ENCODE measurements at places on chromosomes 13 and 19. TPM values are rescaled to one million over a fixed set of nuclear protein-coding genes. Genes with fewer than 3 reads are reported as not detected.

DNA sequence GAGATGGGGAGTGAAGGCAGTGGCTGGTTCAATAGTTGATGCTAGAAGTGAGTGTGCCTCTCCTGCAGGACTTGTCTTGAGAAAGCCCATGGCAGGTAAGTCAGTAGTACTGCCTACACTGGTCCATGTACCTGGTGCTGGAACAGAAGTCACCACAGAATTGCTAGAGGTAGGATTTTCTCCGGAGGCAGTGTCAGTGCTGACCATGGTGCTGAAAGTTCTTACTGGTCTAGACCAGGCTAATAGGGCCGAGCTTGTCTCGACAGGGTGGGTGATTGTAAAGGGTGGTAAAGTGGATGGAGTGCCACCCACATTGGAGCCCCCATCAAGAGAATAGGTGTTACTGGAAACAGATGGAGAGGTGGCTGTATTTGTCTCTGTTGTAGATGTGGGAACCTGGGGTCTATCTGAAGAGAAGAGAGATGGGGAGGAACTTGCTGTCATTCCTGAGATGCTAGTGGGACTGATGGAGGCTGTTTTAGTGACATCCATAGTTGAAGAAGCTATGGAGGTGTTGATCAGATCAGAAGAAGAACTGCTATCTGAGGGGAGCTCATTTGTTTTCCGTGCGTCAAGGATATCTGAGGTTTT lies 36.6 kb downstream of the MUC16 start:
- no peak overlapping the region for H3K27ac ChIP-seq
- H3K4me1 ChIP-seq: no peaks in the 10 kb centered on the region
- no peak overlapping the region for H3K4me3 ChIP-seq
- H3K27me3 ChIP-seq: no peaks in the 10 kb centered on the region

PRSS57 gene
- not detected for polyA plus RNA-seq

NLRP7 gene
- not detected for polyA plus RNA-seq

- DNase-seq: no peak
- H3K27me3 ChIP-seq: no peaks in the 10 kb centered on the region
- no peaks in the 10 kb centered on the region for H3K36me3 ChIP-seq
- no peaks in the 10 kb centered on the region for H3K4me1 ChIP-seq
- H3K27ac ChIP-seq: no peak overlapping the region
Observed at GRCh38 chr13:104967836-104968630, 1567.4 kb downstream of the EFNB2 start.

DNA sequence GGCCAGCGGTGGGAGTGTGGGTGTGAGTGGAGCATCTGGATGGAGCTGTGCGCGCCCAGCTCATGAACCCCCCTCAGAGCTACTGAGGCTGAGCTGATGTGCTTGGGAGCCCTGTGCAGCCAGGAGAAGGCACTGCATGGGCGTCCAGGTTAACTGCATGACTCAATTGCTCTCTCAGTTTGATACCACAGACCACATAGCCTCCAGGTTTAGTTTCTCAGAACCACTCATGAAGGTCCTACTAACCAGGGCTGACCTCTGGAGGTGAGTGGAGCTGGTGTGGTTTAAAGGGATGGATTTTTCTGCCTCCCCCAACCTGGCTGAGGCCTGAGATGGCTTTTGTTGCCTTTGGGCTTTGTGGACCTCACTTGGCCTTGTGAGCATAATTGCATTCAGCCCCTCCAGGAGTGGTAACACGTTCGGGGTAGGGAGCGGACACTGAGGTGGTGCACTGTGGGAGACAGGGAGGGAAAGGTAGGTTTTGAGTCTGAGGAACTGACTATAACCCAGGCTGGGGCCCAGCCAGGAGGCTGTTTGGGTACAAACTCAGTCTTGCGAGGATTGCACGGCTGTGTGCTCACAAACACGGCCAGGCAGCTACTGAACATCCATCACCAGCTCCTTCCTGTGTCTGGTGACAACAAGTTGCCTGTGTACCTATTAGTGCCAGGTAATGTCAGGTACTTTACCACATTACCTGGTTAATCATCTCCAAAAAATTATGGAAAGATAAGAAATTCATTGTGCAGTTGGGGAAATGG lies 97.5 kb downstream of the RGCC start:
- no peak for DNase-seq
- H3K4me1 ChIP-seq: no peaks in the 10 kb centered on the region
- no peaks in the 10 kb centered on the region for H3K36me3 ChIP-seq
- no peak overlapping the region for H3K4me3 ChIP-seq

ITGBL1 gene
- 78.7 TPM for polyA plus RNA-seq

DNA sequence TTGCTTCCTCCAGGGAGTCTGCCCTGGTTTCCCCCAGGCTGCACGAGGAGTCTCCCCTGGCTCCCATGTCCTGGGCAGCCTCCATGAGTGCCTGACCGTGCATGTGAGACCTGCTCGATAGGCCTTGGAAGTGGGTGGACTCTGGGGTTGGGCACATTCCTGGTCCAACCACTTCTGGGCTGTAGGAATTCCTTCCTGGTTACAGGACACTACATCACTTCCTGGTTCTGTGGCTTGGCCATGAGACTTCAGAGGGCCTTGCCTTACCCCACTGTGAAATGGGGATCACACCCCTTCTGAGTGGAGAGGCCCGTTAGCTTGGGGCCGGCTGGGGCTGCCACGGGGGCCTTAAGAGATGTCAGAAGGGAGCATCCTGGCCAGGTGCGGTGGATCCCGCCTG lies 4.0 kb upstream of the ZNF628 start:
- no peaks in the 10 kb centered on the region for H3K27me3 ChIP-seq
- no peak for DNase-seq
- H3K27ac ChIP-seq: no peak overlapping the region
- H3K4me3 ChIP-seq: no peak overlapping the region
- H3K4me1 ChIP-seq: peaks cover 6% of the 10 kb centered on the region

GRCh38 chr13:63438951-63439350 lies 2023.3 kb upstream of the PCDH20 start:
- H3K27me3 ChIP-seq: no peaks in the 10 kb centered on the region
- H3K4me1 ChIP-seq: peaks cover 5% of the 10 kb centered on the region
- no peaks in the 10 kb centered on the region for H3K36me3 ChIP-seq
- H3K27ac ChIP-seq: no peak overlapping the region

DNA sequence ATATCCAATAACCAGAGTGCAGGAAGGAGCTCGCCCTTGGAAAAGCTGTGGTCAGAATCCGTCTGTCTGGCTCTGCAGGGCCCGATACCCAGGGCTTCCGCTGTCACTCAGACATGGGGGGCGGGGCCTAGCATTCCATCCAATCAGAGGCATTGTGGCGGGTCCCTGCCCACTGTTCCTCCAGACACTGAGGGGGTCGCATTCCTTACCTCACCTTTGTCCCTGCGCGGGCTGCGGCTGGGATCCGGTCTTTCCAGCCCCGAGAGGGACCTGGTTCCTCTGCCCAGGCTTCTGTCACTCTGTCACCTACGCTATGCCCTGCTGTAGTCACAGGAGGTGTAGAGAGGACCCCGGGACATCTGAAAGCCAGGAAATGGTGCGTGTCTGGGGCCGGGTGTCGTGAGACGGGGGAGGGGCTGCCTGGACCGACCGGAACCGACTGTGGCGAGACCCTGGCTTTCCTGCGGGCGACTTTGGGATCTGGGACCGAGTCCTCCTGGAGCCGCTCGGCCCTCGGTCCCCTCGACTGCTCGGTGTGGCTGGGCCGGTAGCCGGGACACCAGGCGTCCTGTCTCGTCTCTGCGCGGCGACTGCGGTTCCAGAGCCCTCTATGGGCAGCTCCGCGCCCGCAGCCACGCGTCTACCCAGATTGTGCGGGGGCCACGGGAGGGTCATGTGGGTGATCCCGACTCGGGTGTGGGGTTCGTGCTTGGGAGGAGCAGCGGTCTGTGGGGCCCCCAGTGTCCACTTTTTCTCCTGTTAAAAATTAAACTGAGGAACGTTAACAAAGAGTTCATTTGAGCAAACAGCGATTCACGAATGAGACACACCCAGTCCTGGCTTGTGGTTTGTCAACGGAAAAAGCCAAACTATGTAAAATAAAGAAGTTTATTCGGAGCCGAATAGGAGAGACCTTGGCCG lies at the start of gene ZNF69:
Gene ZNF69, plus strand, starts transcription at position 172 of the 921 bp plus-strand sequence. Its CDS starts 142 bp downstream, at position 314.
- H3K27ac ChIP-seq: no peak within 1 kb of the TSS
- peak within 1 kb of the TSS; percentile 70 for H3K4me3 ChIP-seq
- DNase-seq: peak; percentile 89
- H3K27me3 ChIP-seq: no peaks in the 10 kb centered on the region
- H3K36me3 ChIP-seq: no peaks in the 10 kb centered on the region

OLFM2 gene
- polyA plus RNA-seq: 10.7 TPM

CRB3 gene
- polyA plus RNA-seq: not detected

GRCh38 chr13:62302341-62302740 lies 886.7 kb upstream of the PCDH20 start:
- no peaks in the 10 kb centered on the region for H3K36me3 ChIP-seq
- no peak for DNase-seq
- no peaks in the 10 kb centered on the region for H3K27me3 ChIP-seq
- H3K27ac ChIP-seq: no peak overlapping the region

C19orf53 gene
- 470 TPM for polyA plus RNA-seq

MPV17L2 gene
- polyA plus RNA-seq: 17.5 TPM
